ENCODE measurements at places on chromosomes 6 and 20. TPM values are rescaled to one million over a fixed set of nuclear protein-coding genes. Genes with fewer than 3 reads are reported as not detected.

The SAMD3 gene
- 0.81 TPM for total RNA-seq

The PIGU gene
- total RNA-seq: 6.9 TPM

The PACRG gene
- 2.5 TPM for total RNA-seq

The FOXP4 gene
- 14.1 TPM for total RNA-seq

The AGER gene
- 8.9 TPM for total RNA-seq

The WFDC5 gene
- not detected for total RNA-seq

All from sigmoid colon (tissue), 7 donors.